Central memory CD8-positive, alpha-beta T cell (primary cell): ENCODE measurements at places on chromosomes 2 and 18.

GRCh38 chr2:27915874-27916273 lies 25.3 kb downstream of the BABAM2 start:
- no peak for DNase-seq

DNA sequence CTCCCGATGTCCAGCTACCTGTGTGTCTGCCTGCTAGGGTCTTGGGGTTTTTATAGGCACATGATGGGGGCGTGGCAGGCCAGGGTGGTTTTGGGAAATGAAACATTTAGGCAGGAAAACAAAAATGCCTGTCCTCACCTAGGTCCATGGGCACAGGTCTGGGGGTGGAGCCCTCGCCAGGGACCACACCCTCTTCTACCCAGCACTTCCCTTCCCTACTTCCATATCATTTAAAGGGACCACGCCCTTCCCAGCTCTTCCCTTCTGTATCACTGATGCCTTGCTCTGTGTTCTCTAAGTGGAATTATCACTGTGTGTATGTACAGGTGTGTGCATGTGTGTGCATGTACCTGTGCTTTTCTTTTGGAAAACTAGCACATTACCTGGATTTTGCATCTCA lies 6.3 kb downstream of the UGT1A1 start:
- DNase-seq: no peak

- no peak for DNase-seq
Observed at GRCh38 chr18:61972389-61973264, 79.8 kb upstream of the RNF152 start.

DNA sequence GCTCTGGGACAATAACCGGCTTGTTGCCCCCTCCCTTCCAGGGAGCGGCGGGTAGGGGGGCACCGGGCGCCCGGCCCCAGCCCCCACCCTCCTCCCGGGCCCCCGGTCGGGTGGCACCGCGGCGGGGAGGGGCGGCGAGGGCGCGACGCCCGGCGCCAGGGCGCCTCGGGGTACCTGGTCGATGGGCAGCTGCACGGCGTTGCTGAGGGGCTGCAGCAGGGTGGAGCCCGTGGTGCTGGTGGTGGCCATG lies 193 bp downstream of the MBOAT2 start:
- no peak for DNase-seq

DNA sequence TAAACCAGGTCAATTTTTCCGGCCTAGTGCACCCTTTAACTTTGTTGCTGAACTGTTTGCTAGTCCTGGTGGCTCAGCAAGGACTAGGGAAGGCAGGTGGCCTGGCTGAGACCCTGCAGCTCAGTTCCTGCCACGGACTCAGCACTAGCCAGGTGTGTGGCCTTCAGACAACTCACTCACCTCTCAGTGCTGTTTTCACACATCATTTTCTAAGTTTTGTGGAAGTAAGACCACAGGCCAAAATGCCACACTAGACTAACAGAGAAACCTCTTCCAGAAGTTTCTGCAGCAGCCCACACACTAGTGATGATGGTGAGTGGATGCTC lies 65.9 kb upstream of the SLC1A4 start:
- DNase-seq: no peak

- DNase-seq: no peak
Observed at GRCh38 chr2:76281156-76281841, 570.6 kb upstream of the GCFC2 start.

GRCh38 chr2:108393197-108393596 lies 15.4 kb downstream of the SULT1C4 start:
- no peak for DNase-seq

DNA sequence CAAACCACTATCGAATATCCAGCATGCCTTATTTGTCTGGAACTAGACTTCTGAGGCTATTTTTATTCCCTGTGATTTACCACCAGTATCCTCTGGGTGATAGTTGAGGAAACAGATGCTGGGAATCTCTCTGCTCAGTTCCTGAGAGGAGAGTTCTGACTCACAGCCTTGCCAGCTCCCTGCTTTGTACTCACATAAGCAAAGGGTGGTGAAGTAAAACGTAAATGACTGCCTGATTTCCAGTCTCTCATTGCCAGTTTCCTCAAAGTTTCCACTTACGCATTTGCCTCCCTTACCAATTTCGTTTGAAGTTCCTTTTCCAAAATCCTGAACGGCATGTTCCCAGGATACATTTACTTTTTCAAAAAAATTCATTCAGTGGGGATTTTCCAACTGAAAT lies 69.2 kb upstream of the HNRNPA3 start:
- DNase-seq: no peak

DNA sequence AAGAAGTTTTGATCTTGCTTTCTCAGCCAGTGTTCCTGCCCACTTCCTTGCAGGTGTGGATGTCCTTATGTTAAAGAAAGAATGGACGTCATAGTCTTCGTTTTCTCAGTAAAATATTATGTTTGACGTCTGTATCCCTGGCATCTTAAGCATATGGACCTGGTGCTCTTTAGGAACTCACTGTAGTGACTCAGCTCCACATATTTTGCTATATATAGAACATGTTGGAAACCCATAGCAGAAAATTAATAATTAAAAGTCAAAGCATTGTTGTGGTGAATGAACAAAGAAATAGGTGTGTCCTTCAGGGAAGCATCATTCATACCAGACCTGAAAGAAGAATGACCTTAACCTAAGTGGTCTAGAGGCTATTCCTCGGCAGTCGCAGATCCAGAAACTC lies 196.1 kb downstream of the MCFD2 start:
- DNase-seq: no peak

DNA sequence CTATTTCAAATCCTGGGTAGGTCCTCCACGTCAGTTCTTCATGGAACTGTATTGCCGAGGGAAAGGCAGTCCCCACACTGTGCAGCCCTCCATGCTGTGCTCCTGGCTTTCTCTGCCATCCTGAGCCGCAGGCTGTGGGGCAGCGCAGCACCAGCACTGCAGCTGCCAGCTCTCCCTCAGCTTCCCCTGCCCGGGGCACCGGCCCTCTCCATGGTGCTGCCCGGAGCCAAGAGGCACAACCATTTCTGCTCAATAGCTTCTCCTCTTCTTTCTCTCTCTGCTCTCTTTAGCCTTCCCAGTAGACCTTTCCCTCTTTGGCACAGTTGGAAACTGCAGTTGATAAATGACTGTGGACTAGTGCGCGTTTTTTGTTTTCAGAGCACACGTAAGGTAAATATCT lies 12.1 kb downstream of the ANKRD23 start:
- DNase-seq: no peak

- DNase-seq: no peak
Observed at GRCh38 chr2:136016836-136017235, 31.4 kb upstream of the DARS1 start.

- no peak for DNase-seq
Observed at GRCh38 chr2:152548996-152549395, 168.3 kb downstream of the PRPF40A start.

DNA sequence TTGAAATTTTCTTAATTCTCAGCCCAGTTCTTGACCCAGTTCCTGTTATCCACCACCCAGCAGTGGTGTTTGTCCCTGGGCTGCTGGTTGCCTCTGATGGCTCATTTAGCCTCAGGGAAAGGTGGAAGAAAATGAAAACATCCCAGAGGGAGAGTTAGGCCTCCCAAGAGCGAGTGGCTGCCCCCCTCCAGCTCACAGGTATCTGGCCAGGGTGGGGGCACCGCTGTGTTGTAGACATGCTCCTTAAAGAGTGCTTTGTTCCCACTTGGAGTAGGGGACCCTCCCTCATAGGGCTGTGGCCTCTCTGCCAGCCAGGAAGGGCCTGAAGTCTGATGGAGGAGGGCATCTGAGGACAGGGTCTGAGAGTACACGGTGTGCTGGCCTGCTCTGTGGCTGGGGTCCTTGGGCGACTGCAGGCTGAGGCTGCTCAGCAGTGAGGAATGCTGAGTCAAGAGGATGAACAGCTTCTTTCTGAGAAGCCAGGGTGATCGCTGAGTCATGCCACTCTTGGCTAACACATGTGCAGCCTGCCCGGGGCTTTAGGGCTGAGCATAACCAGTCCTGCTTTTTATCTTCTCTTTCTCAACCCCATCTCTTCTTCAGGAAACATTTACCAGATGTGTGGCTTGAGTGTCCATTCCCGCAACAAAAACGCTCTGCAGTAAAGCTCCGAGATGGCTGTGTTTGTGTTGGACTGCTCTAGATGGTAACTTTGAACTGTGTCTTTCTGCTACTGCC lies 72.3 kb downstream of the IL1R2 start:
- no peak for DNase-seq

DNA sequence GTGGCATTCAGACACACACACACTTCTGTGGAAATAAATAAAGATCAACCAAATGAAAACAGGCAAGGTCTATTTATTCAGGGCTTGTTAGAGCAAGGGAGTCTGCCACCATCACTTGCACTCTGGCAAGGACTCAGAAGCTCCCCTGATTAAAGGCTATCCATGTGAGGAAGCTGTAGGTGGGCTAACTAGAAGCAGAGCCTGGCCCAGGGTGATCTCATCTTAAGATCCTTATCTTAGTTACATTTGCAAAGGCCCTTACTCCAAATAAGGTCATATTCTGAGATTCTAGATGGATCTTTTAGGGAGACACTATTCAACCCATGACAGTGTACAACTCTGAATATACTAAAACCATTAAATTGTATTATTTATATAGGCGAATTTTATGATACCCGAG lies 190.0 kb upstream of the SRD5A2 start:
- DNase-seq: no peak

DNA sequence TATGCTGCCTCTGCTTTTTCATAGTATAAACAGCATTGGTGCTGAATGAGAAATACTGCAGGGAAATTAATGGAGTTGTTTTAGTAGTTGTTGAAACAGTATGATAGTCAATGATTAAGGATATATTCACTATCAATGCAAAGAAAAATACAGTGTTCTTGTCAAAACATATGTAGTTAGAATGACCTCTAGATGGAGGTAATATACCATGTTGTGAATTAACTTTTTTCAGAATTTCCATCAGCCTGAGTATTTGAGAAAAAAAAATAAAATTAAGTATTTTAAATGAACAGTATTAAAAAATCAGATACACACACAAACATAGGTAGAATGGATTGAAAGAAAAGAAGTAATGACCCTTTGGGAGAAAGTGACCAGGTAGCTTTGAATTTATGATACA lies 59.5 kb downstream of the RMDN2 start:
- no peak for DNase-seq

DNA sequence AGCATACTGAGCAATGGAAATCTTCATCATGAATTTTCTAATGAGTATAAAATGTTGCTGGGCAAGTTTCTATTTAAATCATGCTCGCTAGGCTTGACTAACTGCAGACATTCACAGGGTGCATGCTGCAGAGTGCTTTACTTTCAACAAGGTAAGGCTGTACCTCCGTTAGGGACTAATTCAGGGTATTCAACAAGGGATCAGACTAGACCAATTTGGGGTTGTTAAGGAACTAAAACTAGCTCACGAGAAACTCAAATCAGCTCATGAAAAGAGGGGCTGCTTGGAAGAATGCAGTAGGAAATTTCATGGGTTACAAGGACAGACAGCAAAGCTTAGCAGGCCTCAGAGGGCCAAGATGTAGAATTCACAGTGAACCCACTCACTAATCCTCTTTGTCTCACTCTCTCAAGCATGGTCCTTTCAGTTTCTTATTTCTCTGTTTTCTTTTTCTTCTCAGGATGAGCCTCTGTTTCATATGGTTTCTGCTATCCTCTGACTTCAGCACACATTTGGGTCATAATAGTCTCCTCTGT lies 2.2 kb downstream of the MYO3B start:
- no peak for DNase-seq

DNA sequence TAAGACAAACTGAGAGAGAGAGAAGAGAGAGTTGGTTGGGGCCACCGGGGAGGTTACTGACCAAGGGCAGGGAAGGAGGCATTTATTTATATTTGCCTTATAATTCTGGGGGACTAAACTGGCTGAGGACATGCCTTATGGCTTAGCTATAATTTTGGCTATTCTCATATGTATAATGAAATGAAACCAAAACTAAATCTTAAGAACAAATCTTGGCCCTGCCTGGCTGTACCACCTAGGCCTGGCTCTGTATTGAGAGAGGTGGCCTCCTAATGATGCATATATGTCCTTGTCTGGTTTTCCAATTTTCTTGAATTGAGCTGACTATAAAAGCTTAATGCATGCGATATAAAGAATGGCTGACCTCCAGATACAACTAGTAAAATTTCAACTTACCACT lies 3.5 kb upstream of the PPP1CB start:
- DNase-seq: no peak

DNA sequence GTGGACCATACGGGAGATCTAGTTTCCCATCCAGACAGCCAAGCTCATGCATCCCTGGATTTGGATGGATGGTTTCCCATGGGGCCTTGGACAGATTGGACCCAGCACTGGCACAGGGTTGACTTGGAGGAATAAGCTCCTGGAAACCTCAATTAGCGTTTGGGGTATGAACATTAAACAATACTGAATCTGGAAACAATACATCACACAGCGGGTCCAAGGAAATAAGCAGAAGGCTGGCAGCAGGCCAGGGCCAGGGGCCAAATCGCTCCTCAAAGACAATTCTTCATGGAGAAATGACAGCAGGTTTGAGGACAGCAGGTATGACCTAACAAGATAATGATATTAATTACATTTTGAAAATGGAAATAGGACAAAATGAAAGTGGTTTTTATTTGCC lies 540.6 kb downstream of the RIT2 start:
- DNase-seq: no peak

- no peak for DNase-seq
Observed at GRCh38 chr2:175005733-175006264, 618 bp upstream of the CHN1 start.

GRCh38 chr18:45806226-45806625 lies 19.2 kb upstream of the SIGLEC15 start:
- no peak for DNase-seq

DNA sequence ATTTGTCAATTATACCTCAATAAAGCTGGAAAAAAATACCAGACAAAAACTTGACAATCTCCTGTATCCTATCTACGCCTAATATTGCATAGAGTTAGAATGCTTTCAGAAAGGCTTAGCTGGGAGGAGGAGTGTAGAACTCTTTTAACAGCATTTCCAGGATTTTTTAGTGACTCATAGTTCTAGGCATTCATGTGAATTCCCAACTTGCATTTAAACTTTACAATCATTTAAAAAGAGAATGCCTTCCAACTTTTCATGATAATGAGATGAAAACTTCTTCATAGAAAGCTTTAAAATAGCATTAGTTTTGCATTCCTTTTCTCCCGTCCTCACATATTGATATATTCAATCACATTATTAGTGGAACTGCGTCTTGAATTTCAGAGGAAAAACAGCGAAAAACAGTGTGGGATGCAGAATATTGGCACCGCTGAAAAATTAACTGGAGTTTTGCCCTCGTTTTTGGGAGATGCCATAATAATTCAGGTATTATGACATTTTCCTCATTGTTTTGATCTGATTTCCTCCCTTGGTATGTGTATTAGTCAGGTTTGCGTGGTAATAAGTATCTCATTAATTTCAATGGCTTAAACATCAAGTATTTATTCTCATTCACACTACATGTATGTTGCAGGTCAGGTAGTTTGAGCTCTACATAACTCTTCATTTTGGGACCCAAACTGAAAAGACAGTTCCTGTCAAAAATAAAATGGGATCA lies 293.2 kb upstream of the FIGN start:
- DNase-seq: no peak

GRCh38 chr2:202172439-202173211 lies 65.8 kb downstream of the SUMO1 start:
- no peak for DNase-seq
